ENCODE measurements at places on chromosomes 1 and 21. TPM values are rescaled to one million over a fixed set of nuclear protein-coding genes. Genes with fewer than 3 reads are reported as not detected.

DNA sequence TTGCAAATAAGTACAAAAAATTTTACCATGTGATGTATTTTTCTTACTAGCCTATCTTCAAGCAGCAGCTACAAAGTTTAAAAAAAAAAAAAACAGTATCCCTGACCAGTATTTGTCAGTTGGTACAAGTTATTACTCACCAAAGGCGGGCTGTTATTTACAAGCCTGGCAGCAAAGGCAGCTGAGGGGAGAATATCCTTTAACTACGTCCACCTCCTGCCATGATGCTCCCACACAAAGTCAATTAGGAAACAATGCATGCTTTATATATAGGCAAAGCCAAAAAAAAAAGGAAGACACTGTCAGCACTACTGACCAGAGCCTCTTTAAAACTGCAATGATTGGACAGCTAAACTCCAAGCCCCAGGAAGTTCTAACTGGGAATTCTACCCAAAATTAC lies 13.7 kb downstream of the PSMA5 start:
- H3K36me3 ChIP-seq: peaks cover 84% of the 10 kb centered on the region
- H3K27me3 ChIP-seq: no peaks in the 10 kb centered on the region
- H3K4me1 ChIP-seq: peaks cover 12% of the 10 kb centered on the region
- DNase-seq: no peak
- no peak overlapping the region for H3K4me3 ChIP-seq
- H3K27ac ChIP-seq: no peak overlapping the region

GRCh38 chr1:3713840-3714239 lies 38.4 kb upstream of the CCDC27 start:
- H3K36me3 ChIP-seq: no peaks in the 10 kb centered on the region
- no peak overlapping the region for H3K4me3 ChIP-seq
- H3K27me3 ChIP-seq: peaks cover 4% of the 10 kb centered on the region
- no peak for DNase-seq
- no peak overlapping the region for H3K27ac ChIP-seq
- no peaks in the 10 kb centered on the region for H3K4me1 ChIP-seq

DNA sequence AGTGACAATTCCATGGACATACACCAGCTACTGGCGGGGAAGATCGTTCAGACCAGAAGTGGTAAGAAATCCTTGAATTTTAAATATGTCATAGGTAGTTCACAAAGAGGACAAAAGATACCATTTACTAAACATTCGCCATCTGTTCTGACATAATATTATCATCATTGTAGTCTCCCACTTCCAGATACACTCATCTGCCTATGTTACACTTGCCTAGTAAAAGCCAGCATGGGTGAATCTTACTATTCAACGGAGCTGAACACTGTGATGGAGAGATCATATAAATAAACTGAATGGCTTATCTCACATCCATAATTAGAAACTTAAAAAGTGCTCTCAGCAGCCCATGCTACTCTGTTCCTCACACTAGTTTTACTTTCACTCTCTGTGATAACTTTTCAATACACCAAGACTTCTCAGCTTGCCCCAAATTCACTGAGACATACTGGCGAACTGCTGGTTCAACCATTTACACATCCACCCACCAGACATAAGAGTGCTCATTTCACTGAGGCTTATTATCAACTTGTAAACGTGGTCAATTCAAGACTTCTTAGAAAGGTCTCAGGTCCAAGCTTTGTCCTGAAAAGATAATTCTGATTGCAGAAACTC lies 463 bp upstream of the PRRC2C start:
- H3K4me3 ChIP-seq: peak overlapping the region; percentile 92
- H3K27me3 ChIP-seq: no peaks in the 10 kb centered on the region
- no peak for DNase-seq
- peak overlapping the region; percentile 99 for H3K27ac ChIP-seq

The COL6A2 gene
- total RNA-seq: 1.6 TPM

The ARHGEF19 gene
- 7.6 TPM for total RNA-seq

The STXBP3 gene
- 55.9 TPM for total RNA-seq

DNA sequence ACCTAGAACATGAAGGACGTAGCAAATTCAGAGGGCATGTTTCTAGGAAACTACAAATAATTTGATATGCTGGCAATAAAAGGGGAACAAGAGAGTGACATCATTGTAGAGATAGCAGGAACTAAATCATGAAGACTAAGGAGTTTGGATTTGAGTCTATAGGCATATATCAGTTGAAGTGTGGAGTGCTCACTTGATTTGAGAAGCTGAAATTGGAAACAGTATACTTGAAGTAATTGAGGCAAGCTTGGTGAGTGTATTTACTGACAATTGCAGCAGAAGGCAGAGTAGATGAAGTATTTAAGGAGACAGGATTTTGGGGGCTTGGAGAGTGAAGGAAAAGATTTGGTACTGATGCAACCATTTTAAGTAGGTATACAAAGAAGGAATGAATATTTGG lies 6.4 kb upstream of the TMCO2 start:
- peak overlapping the region; percentile 1 for H3K4me3 ChIP-seq
- H3K4me1 ChIP-seq: peaks cover 56% of the 10 kb centered on the region
- peaks cover 43% of the 10 kb centered on the region for H3K36me3 ChIP-seq
- peak overlapping the region; percentile 77 for H3K27ac ChIP-seq

GRCh38 chr1:109253803-109254620 lies 4.7 kb downstream of the CELSR2 start:
- no peak overlapping the region for H3K4me3 ChIP-seq
- H3K36me3 ChIP-seq: no peaks in the 10 kb centered on the region
- H3K4me1 ChIP-seq: peaks cover 5% of the 10 kb centered on the region
- DNase-seq: no peak
- peaks cover 19% of the 10 kb centered on the region for H3K27me3 ChIP-seq
